ENCODE measurements at places on chromosomes 3 and 15.

DNA sequence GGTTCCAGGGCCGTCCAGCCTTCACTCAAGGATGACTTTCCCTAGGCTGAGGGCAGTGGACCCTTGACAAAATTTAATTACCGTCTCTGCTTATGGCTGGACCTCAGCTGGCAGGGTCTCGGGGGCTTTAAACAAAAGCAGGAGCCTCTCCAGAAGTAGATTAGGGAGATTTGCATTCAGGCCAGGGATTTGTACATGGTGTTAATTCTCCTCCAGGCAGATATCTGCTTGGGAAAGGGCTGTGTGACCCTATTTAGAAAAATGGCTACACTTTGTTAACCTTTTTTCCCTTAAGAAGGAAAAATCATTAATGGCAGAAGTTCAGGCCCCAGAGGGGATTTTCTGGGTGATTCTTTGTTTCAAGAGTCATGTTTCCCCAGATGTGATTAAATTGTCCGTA, 329.1 kb upstream of the C2CD4B start:
- no peak for DNase-seq

DNA sequence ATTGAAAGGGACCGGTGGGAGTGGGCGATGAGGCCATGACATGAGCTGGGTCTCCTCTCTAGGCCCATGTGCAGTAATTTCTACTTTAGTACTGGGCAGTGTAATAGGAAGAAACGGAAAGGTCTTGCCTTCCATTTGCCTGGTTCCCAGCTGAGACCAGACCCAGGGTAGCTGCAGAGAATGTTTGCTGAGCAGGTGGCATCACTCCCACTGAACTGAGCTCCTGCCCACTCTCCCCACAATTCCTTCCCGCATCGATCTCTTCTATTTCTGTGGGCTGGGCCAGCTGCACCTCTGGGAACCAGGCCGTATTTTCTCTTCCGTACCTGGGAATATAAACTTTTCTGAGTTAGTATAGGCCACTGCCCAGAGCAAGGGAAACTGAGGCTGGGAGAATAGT, 15.8 kb downstream of the ESYT3 start:
- DNase-seq: no peak

GRCh38 chr15:71610728-71611552, 199.4 kb upstream of the NR2E3 start:
- DNase-seq: no peak

- no peak for DNase-seq
These were observed 438.7 kb upstream of the C2CD4B start for GRCh38 chr15:62603742-62604141.

DNA sequence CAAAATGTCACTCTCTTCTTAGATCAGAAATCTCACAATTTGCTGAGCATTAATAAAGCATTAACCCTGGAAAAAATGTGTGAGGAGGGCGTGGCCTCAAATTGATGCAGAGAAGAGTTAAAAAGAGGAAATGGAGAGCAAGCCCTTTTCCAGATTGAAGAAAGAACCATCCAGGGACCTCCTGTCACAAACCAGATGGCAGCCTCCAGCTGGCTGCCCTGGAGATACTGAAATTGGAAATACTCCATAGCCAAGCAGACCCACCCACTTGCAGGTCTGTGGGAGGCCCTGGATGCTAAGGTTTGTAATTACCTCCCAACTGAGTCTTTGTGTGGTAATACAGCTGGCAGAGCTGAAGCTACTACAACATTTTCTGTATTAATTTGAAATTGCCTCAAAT, 214.9 kb downstream of the IL20RB start:
- DNase-seq: no peak

DNA sequence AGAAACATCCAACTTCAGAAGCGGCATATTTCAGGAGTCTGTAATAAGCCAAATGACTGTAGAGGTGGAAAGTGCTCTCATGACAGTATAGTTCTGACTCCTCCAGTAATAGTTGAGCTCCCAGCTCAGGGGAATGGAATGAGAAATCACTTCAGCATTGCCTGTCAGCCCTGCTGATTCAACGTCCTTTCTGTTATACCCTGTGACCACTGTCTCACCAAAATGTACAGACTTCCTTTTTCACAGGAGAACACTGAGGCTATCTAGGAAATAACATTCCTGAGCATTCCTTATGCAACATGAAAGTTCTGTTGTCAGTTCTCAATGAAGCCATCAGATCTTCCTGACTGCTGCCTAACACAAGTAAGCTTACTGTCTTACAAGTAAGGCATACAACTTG, 284.5 kb upstream of the MME start:
- no peak for DNase-seq

DNA sequence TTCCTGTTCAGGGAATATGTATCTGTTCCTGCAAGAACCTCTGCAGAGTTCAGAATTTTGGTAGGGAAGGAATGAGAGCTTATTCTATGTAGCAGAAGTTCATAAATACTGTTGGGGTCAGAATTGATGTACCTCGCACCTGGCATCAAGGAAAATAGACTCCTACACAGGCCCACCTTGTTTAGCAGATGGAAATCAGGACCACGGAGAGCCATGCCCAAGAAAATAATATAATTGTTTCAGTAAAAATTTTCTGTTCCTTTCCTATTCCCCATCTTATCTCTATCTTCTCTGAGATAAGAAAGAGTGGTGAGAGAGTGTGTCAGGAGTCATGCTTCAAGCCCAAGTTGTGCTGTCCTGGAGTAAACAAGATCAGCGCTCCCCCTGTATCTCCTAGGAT, 404.7 kb upstream of the UBE2E2 start:
- no peak for DNase-seq

DNA sequence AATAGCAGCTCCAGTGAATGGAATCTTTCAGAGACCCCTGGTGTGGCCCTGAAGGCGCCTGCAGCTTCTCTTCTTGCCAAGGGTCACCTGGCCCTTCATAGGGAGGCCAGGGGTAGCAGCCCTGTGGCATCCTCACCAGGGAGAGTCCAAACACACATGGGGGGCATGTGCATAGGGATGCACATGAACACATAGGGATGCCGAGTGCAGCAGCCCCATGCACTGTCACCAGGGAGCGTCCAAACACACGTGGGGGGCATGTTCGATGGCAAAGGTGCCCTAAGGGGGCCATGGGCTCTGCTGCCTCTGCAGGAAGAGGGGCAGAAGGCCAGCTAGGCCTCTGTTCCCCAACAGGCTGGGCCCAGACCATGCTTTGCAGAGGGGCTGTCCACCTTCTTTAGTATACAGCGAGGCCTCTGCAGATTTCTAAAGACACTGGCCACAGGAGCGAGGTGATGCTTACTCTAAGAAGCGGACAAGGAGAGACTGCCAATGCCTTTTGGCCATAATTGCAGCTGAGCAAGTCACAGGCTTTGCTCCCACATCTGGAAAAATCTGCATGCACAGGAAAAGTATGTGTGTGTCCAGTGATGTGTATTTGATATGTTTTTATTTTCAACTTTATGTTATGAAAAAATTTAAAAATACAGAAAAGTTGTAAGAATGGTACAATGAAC, 21.0 kb downstream of the ANAPC13 start:
- no peak for DNase-seq

GRCh38 chr3:195591852-195592251, 8.1 kb upstream of the APOD start:
- no peak for DNase-seq

DNA sequence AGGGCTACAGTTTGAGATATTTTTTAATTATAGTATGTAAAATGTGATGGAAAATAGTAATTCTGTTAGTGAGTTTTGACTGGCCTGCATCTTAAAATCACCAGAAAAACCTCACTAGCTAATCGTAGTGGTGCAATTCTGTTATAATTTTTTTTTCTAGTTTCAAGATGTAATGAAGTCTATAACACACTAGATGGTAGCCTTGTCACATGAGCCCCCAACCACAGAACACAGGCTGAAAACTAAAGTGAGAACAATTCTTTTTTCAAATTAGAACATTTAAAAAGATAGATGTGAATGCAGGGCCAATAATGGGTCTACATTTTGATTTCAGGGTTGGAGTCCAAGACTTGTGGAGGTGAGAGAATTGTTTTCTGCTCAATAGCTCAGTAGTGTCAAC, 83.3 kb upstream of the KCNH8 start:
- DNase-seq: no peak

- no peak for DNase-seq
These were observed 1.5 kb downstream of the ZNF639 start for GRCh38 chr3:179324270-179324754.

GRCh38 chr3:192260116-192261010, 467.0 kb downstream of the FGF12 start:
- no peak for DNase-seq

DNA sequence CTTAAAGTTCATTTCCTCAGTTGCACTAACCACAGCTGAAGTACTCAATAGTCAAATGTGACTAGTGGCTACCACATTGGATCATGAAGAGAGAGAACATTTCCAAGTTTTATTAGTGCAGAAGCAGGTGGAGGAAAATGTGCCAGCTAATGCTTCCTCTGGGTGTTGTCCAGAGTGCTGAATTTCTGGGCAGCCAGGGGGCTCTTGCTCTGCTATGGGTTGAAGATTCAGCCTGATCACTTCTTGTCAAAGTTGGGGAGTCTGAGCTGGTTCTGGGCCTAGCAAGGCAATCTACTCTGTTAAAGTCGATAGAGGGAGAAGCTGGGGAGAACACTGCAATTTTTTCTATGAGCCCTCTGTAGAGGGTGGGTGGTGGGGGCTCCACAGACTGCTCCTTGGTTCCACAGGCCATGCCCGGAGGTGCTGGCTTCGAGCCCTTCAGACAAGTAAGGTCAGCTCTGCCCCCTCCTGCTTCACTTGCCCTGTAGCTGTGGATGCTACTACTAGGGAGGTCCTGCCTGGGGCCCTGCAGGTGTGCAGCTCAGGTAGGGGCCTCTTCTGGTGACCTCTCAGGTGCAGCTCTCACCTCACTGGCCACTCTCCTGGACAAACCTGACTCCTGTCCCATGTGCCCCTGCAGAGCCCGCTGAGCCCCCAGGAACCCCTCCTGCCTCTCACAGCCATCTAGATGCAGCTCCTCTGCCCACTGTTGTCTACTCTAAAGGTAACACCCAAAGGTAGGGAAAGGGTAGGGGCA, 8.2 kb downstream of the ALG3 start:
- no peak for DNase-seq

GRCh38 chr3:22734756-22735155, 468.4 kb upstream of the UBE2E2 start:
- DNase-seq: no peak

DNA sequence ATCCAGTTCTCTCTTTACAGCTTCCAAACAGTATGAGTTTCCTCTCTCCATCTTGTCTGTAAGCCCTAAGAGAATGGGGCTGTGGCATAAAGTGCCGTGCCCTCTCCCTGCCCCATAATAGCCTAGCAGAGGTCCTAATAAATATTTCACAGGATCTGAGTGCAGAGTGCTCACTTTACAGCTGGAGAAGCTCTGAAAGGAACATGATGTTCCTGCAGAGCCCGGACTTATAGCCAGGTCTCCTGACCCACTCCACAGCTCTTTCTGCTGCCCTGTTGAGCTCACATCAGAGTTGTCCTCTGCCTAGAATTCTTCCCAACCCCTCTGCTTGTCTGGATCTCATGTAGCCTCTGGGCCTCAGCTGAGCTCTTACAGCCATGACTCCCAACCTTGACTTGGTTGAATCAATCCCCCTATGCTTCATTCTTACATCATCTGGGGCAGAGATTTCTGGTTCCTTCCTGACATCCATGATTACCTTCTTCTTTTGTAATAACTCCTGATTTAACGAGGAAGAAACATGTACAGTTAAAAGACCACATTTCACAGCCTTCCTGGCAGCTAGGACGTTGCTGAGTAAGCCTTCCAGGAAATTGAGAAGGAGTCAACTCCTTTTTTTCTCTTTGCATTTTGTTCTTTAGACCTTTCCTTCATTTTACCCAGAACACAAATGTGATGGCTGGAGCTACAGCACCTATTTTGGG, 135.3 kb downstream of the RPLP1 start:
- DNase-seq: no peak

- DNase-seq: no peak
These were observed 94.2 kb upstream of the ACP3 start for GRCh38 chr3:132222868-132223538.
